Right lung (tissue), 10 donors: ENCODE measurements at places on chromosomes 4 and X. TPM values are rescaled to one million over a fixed set of nuclear protein-coding genes. Genes with fewer than 3 reads are reported as not detected.

DNA sequence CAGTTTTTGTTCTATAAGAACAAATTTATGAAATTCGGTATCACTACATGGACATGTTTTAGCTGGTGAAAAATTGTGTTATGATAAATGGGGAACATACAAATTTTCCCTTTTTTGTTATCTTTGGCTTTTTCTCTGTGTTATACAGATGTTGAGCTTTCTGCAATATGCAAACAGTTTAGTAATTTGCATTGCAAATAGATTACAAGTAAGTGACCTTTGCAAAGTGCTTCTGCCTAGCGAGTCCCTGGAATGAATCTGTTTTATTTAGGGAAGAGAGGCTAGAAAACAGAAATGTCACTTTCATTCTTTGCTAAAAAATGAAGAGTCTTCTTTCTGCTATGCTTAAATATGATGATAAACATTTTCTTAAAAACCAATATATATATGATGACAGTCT lies 461.0 kb downstream of the RPA4 start:
- DNase-seq = no peak

DNA sequence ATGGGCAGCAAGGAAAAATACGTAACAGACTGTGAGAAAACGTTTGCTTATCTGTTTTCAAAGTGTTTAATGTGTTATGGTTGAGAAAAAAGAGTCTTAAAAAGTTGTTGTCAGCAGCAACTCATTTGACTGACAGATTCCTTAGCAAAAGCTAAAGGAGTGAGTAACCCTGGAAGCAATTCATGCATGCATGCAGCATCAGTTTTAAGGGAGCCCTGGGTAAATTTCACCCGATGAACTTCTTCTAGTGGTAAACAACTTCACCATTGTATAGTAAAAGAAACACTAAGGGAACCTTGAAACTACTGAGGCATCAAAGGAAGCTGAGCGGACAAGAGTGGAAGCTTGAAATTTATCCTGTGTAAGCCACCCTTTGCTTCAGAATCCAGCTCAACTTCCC lies 583.2 kb upstream of the INTU start:
- DNase-seq = no peak

GRCh38 chrX:26387906-26388305 lies 171.9 kb downstream of the MAGEB5 start:
- no peak for DNase-seq

DNA sequence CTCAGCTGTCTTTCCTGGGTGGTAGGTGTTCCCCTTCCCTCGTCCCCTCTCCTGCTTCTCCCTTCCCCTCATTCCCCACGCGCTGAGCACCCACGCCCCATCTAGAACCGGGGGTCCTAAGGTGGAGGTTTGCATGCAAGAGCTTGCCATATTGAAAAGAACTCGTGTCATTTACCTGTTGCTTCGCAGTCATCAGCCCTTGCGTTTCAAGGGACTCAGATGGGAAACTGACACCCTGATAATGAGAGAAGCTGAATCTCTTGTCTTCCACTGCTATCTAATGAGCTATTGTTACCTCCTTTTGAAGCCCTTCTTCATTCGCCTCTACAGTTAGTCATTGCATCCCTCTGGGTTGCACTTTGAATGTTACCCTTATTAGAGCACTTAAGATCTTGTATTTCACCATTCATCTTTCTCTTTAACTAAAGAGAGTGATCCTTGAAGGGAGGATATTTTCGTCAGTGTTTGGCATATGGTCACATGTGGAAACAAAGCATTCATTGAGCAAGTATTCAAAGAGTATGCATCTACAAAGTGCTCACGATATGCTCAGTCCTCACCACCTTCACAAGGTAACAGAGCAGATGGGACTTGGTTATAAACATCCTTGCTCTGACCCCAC lies 25.7 kb downstream of the ARL9 start:
- no peak for DNase-seq

DNA sequence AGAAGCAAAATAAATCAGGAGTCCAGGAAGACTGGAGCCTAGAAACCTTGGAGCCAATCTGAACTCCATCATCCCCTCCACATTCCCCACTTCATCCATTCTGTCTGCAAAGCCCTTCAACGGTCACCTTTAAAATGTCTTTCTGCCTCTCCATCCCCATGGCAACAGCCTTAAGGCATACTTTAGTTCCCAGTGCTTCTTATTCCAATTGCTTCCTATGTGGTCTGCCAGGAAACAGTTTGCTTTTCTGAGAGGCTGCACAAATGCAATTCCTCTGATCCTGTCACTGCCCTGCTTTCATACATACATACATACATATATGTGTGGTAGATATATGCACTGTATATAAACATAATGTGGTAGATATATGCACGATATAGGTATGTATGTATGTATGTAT lies 786 bp upstream of the MAGEH1 start:
- peak; percentile 12 for DNase-seq

DNA sequence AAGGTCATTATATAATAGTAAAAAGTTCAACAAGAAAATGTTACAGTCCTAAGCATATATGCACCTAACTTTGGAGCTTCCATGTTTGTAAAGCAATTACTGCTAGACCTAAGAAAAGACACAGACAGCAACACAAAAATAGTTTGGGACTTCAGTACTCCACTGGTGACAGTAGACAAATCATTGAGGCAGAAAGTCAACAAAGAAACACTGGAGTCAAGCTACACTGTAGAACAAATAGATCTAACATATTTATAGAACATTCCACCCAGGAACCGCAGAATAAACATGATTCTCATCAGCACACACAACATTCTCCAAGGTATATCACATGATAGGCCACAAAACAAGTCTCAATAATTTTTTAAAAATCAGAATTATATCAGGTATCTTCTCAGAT lies 42.6 kb downstream of the ARFIP1 start:
- DNase-seq = no peak

DNA sequence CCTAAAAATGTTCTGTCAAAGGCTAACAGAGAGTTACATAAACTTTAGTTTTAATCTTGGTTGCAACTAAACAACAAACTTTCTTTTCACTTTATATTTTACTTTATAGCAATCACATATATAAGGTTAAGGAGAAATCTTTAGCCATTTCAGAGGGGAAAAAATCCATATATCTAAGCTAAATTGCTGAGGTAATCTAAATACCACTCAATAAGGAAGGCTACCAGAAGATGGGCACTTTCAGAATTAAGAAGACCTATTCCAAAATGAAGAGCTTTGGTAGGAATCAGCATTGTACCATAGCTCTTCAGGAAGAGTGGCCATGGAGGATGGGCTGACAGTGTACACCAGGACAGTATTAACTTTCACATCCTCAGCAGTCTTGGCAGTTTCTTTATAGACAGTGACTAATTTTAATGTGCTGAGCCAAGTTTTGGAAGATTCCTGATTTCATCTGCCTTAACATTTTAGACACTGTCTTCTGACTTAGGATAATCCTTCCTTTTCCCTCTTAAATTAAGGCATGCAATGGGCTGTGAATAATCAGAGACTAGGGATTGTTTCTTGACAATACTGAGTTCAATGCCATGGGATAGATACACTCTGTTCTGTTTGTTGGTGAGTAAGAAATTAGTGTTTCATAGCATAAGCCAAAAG lies 7.1 kb downstream of the FAT4 start:
- no peak for DNase-seq

GRCh38 chr4:172919269-172919668 lies 249.3 kb upstream of the GALNT7 start:
- DNase-seq = no peak

DNA sequence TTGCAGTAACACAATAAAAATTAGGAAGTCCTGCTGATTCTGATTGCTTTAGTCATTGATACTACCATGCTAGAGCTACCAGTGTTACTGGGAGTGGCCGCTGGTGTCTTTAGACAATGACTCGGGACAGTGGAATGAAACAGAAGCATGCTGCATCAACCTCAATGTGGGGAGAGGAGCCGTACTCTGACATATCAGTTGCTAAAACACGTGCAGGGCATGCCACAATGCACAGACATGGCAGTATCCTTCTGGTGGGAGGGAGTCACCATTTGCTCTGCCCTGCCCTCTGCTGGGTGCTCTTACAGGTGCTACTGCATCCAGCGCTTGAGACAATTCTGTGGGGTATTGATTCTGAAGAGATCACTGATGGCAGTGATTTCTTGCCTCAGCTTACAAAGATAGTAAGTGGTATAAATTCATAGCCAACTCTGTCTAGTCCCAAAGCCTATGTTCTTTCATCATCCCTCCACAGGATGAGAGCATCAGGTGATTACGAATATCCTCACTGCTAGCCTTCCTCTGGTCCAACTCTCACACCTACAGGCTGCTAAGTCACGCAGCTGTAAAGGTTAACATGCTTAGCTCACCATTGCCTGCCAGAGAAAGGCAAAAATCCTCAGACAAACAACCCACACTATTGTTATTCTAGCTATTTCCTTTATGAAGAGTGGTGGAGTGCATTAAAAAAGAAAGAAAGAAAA lies 43.7 kb downstream of the NSG1 start:
- DNase-seq = no peak

DNA sequence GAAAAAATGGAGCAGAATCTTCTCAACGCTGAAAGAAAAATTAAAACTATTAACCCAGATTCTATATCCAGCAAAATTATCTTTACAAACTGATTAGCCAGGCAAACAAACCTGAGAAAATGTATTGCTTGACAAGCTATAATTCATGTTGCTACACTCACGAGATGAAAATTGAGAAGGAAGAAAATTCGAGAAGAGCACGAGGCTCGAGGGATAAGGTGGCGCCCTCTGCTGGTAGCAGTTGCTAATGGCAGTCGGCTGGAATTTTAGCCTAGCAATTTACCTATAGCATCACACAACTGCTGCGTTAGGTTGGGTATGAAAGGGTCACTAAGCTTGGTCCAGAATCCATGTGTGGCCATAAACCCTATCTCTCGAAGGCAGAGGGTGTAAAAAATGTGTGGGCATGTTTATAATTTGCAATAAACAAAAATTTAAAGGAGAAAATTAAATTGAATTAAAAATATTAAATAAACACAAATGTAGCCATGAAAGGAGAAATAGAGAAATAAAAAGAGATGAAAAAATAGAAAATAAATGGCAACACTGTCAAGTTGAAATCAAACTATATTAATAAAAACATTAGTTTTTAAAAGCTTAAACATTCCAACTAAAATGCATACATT lies 126.6 kb downstream of the PPP4R3C start:
- no peak for DNase-seq

DNA sequence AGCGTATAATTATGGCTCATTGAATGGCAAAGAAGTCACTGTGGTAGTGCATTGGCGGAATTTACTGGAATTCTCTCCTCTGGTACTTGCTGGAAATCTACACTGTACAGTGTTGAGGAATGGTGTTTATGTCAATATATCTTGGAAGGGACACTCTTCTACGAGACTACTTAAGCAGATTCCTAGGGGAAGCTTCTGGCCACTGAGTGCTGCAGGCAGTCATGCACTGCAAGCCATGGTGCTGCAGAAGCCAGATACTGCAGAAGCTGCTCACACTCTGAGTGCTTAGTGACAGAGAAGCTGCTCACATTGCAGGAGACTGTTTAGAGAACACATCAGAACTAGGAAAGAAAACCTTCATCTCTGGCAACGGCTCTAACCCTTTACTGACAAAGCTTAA lies 725.0 kb downstream of the CCSER1 start:
- no peak for DNase-seq

- DNase-seq = no peak
Observed at GRCh38 chr4:81084029-81084428, 53.5 kb downstream of the BMP3 start.

- no peak for DNase-seq
Observed at GRCh38 chr4:7266525-7267292, 74.4 kb downstream of the SORCS2 start.

DNA sequence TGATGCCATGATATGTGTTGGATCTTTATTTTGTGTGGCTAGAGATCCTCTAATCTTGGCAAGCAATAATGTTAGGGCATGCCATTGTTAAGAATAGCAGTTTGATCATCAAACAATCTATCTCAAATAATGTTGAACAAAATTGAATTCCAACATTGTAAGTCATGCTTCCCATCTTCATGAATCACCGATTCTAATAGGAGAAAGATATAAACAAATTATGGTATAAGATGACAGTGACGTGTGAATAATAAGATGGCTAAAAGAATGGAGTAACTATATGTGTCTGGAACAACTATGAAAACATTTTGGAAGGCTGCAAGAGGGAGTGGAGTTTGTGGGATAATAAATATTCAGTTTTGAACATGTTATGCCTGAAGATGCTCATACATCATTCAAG lies 208.4 kb downstream of the DTHD1 start:
- no peak for DNase-seq

DNA sequence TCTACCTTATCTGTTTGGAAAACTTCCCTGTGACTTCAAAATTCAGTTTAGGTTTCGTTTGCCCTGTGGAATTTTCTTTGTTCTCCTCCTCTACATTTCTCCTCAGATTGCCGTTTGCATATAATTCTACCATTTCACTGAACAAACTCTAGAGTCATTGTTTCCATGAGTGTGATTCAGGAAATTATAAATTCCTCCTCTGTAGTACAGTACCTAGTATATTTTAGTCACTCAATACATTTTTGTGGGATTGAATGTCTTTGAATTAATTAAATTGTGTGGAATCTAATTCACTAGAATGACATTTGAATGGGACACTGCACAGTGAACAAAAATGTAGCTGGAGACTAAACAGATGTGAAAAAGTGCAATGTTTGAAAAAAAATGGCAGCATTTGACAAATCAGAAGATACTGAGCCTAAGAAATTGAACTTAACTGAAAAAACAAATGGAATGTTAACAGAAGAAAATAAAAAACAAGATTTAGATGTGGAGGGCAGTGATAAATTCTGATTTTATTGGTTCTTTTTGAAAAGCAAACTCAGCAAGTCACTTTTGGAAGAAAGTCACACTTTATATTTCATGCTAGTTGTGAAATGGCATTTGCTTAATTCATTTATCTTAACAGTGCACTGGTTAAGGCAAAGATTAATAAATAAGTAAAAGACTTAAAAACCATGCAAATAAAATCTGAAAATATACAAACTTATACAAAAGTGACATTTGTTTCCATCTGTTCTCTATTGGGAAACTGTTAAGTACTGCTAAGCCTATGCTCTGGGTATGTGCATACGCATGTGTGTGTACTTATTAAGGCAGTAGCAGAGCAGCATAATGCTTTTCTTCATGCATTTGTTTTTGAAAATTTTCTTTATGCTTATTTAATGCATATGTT lies 512.3 kb downstream of the FAT4 start:
- DNase-seq = peak; percentile 26

DNA sequence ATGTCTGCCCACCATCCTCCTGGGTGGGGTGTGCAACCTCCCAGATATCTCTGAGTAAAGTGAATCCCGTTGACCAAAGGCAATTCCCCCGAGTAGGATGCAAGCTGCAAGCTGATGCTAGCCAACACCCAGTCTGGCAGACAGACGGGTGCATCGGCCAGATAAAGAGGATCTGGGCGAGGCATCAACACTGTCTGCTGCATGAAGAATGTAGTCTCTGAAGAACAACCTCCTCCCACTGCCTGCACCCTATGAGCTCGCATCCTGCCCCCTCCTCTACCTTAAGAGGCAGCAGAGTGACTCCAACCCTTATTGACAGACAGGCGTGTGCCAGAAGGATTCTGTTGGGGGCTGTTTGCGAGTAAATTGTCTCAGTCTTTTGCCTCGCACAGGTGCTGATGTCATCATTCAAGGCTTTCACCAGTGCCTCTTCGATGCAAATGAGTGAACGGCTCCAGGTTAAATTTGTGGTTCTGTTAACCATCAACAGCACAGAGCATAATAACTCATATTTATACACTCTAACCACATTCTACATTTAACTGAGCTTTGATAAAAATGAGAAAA lies 546.9 kb downstream of the BCOR start:
- DNase-seq = no peak

Gene NPFFR2
- polyA plus RNA-seq = 0.09 TPM

Gene HMX1
- not detected for polyA plus RNA-seq

Gene PROM1
- polyA plus RNA-seq = 23.3 TPM

Gene NDP
- 0.35 TPM for polyA plus RNA-seq

Gene FRMD7
- not detected for polyA plus RNA-seq

Gene MAGEA9B
- polyA plus RNA-seq = not detected

Gene TAF7L
- 0.55 TPM for polyA plus RNA-seq
